ENCODE measurements at places on chromosomes 3 and 15.

- no peak for DNase-seq
Measured at GRCh38 chr3:20324664-20325478, 138.9 kb upstream of the SGO1 start.

DNA sequence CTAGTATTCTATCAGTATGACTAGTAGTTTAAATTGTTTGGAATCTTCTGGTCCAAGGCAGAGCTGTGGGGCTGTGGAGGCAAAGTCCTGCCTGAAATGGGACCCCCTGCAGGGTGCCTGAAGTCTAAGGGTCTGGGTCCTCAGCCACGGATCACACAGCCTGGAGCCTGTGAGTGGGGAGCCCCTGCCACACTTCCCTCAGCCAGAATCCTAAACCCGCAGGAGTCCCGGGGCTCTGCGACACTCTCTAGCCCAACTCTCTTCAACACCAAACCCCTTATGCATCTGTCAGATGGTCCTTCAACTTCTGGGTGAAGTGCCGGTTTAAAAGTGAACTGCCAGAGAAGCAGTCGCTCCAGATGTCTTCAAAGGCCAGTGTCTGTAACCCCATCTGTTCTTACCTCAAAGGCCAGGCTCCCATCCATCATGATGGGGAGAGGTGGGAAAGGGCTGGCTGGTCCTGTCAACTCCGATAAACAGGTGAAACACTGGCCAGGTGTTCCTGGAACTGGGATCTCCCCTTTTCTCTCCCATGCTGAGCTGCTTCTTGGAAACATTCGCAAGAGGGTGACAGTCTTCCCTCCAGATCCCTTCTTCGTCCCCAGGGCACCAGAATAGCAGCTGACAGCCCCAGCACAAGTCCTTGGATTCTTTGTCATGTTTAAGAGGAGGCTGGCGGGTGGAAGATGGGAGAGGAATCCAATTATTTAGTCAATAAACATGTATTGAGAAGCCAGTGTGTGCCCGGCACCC is 45.6 kb downstream of the CPN2 start:
- DNase-seq, result peak; percentile 98

DNA sequence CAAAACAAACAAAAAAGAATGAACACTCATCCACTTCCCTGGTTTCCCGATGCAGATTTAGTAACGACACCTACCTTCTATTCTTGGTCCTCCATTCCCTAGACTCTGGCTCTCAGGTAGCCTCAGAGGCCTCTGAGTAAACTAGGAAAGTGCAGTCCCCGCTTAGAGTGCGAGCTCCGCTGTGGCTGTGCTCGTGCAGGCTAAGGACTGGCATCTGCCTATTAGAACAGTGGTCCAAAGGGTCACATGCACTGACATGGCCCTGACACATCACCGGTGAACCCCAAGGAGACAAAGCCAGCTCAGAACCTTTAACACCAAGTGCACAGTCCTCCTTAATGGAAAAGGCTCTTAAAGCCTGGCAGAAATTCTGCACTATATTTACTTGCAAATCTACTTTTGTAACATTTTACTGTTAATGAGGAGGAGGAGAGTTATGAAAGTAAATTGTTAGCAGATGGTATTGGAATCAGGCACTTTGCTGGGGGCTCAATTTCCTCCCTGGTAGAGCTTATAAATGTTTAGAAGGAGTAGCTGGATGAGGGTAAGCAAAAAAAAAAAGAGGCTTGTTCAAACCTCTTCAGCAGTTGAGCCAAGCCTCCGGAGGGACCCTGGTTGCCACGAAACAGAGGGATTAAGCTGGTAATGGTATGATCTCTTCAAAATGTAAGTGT is 31.1 kb downstream of the VGLL4 start:
- DNase-seq, result peak; percentile 89

- DNase-seq, result no peak
Measured at GRCh38 chr15:61777689-61778088, 282.6 kb downstream of the VPS13C start.

DNA sequence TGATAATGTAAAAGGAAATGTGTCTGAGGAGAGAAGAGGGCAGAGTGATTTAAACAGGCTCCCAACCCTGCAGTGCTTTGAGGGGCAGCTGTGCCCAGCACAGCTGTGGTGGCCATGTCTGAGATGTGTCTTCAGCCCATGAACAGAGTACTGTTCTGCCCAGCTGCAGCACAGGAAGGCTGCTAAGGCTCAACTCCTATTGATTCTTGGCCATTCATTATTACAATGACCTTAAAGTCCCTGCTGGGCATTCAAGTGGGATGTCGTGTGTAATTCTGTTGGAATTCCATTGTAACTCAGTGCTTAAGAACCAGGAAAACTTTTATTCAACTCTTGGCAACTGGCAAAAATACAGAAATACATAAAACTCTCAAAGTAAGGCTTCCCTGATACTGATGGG is 229.3 kb downstream of the MCTP2 start:
- no peak for DNase-seq

DNA sequence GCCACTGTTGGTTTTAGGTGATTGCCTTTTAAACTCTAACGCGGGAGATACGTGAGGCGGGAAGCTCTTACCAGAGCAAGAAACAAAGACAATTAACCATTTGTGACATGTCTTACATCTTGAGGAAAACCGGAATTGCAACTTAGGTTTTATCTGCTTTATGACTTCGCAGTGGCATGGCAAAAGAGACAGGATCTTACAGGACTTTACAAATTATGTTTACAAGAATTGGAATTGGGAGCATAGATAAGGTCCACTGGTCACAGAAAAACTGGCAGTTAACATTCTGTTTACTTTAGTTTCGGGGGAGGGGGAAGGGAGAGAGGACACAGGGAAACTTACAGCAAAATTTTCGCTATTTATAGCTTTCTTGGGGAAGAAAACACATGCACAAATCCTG is 1119.6 kb downstream of the ZPLD1 start:
- no peak for DNase-seq

- no peak for DNase-seq
Measured at GRCh38 chr15:30922480-30923311, 19.0 kb downstream of the FAN1 start.

DNA sequence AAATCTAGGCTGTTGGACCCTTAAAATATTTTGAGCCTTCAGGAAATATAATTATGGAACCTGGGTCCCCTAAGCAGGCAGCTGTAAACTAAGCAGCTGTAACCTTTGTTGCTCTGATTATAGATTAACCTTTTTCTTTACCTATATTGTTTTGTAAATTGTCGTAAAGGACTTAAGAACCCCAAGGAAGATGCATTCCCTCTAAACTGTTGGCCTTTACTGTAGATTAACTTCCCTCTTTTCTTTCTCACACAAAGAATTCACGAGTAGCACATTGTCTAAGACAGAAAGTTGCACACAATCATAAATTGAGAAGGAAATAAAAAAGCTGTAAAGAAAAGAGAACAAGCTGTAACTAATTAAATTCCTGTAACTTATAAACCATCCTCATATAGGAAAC is 877.3 kb downstream of the ROBO2 start:
- no peak for DNase-seq

DNA sequence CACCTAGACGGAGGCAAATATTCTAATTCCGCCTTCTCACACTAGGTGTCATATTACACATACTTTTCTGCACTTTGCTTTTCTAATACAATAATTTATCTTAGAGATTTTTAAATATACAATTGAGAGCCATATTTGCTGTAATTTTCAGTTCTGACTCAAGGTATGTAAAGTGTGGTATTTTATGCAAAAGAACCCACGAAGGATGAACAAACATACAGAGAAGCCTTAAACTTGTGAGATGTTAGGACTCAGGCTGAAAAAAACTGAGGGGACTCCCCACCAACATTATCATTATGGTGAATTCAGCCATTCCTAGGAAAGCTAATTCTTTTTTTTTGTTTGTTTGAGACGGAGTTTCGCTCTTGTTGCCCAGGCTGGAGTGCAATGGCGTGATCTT is 9.6 kb downstream of the ZBTB11 start:
- DNase-seq, result no peak

GRCh38 chr3:122349171-122349570 is 24.1 kb downstream of the CSTA start:
- DNase-seq, result no peak

GRCh38 chr3:13234666-13235065 is 161.4 kb upstream of the IQSEC1 start:
- no peak for DNase-seq

GRCh38 chr3:112464264-112464663 is 35.0 kb downstream of the BTLA start:
- no peak for DNase-seq

DNA sequence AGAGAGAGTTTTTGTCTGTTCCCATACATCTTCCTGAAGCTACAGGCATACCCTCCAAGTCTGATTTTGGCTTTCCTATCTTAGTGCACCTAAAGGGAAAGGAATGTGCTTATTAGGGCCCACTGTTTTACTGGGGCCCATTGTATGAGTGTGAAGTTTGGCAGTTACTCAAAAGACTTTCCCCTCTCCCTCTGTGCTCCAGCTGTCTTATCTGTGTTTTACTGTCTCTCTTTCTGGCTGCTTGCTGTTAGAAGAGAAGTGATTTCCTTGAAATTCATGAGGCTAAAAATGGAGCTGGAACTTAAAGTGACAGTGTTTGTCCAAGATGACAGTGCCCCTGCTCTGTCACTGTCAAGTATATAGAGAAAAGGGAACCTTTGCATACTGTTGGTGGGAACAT is 436.2 kb downstream of the OCA2 start:
- DNase-seq, result no peak

GRCh38 chr3:102195198-102195948 is 239.4 kb upstream of the ZPLD1 start:
- no peak for DNase-seq

- DNase-seq, result no peak
Measured at GRCh38 chr15:74006774-74007639, 12.5 kb downstream of the PML start.

DNA sequence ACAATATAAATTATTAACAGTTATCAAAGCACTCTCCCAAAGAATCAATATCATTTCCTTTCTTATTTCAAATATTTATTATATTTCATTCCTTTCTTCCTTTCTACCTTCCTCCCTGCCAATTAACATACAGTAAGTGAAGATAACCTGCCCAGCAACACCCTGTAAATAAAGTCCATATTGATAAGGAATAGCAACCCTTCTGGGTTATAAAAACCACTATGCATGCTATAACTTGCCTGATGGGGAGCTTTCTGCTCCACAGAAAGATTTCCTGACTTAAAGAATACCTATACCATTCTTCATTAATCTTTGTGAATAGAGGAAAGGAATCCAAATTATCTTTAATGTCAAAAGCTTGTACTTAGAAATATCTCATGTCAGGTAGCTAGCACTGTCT is 166.5 kb downstream of the ISL2 start:
- DNase-seq, result no peak

- DNase-seq, result peak; percentile 89
Measured at GRCh38 chr3:98893740-98894139, 7.8 kb downstream of the DCBLD2 start.

GRCh38 chr3:153830552-153830951 is 290.6 kb upstream of the ARHGEF26 start:
- no peak for DNase-seq

DNA sequence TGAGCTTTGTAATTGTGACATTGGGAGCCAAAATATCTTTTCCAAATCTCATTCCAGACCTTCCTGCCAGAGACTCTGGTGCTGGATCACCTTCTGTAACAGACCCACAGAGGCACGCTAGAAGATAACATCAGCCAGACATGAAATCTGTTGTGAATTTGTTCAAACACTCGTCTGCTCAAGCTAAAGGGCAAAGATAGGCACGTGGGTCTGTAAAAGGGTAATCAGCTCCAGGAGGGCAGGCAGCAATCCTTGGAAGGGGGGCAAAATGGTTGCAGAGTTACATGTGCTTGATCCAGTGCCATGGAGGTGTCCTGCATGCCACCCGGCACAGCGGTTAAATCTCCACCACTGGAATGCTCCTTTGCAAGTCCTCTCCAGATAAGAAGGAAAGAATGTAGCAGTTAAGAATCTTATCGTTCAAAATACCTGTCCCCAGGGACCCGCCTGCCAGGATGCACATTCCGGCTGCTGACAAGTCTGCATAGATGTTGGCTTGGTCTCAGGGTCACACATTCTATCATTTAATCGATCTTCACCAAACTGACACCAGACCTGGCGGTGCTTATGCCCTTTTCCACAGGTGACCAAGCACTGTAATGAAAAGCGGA is 74.8 kb downstream of the ADAMTS9 start:
- DNase-seq, result peak; percentile 30

GRCh38 chr15:94080989-94081605 is 150.3 kb upstream of the MCTP2 start:
- no peak for DNase-seq

DNA sequence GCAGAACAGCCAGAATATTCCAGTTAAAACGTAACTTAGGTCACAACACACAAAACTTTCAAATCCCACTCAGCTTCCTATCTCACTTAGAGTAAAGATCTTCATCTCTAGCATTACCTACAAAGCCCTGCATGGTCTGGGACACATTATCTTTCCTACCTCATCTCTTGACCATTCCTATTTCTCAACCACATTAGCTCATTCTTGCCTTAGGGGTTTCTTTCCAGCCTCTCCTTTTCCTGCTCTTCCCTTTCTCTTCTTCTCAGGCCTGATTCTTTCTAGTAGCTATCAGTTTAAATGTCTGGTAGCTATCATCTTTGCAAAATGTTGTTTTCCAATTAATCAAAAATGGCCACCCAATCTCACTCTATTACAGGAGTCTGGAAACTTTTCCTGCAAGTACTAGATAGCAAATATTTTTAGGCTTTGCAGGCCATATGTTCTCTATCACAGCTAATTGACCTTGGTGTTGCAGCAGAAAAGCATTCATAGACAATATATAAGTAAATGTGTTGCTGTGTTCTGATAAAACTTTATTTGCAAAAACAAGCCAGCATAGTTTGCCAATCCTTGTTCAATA is 15.1 kb upstream of the CBLB start:
- no peak for DNase-seq

DNA sequence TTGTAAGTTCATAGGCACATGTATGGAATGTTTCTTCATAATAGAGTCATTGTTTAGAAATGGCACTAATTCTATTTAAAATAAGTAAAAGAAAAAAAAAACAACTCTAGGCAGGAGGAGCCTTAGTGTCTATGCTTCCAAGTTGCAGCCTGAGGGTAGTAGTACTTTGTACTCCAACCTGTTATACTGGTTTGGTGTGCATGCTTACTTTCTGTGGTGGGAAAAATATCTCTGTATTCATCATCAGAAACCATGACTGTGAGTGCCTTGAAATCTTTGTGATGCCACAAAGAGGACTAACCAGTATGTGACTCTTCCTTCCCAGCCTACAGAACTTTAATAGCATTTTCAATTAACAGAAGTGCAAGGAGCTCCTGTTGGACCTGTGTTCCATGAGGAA is 4.4 kb downstream of the NAALADL2 start:
- DNase-seq, result no peak

GRCh38 chr15:94917068-94917467 is 685.7 kb downstream of the MCTP2 start:
- no peak for DNase-seq

GRCh38 chr15:94414916-94415315 is 183.6 kb downstream of the MCTP2 start:
- peak; percentile 50 for DNase-seq

DNA sequence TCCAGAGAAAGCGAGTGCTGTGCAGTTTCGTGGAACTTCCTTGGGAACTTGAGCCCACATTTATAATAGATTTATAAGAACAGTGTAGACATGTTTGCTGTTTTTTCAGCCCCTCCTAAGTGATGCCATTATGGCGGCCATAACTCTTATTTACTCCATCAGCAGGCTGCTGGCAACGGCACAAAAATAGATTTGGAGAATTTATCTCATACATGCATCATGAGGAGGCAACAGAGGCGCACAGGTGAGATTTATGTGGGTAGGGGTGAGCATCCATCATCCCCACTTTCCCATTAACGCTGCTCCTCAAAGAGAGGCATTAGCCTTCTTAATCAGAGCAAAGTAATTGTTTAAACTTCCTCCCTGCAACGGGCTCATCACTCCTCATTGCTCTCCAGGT is 182.5 kb downstream of the RAB11A start:
- DNase-seq, result no peak
